Muscle of arm (tissue), 14 donors: ENCODE measurements at places on chromosomes 6 and 20. TPM values are rescaled to one million over a fixed set of nuclear protein-coding genes. Genes with fewer than 3 reads are reported as not detected.

Gene RFX6
- not detected for polyA plus RNA-seq

Gene DCDC2
- polyA plus RNA-seq: 0.19 TPM

Gene IP6K3
- 40.1 TPM for polyA plus RNA-seq

Gene ASIP
- not detected for polyA plus RNA-seq

Gene UNC5CL
- 1.8 TPM for polyA plus RNA-seq
